Right kidney (tissue), 9 donors: ENCODE measurements at places on chromosomes 3 and 15.
A peak's percentile ranks its signal among the peaks of the same experiment; 100 is the strongest.

DNA sequence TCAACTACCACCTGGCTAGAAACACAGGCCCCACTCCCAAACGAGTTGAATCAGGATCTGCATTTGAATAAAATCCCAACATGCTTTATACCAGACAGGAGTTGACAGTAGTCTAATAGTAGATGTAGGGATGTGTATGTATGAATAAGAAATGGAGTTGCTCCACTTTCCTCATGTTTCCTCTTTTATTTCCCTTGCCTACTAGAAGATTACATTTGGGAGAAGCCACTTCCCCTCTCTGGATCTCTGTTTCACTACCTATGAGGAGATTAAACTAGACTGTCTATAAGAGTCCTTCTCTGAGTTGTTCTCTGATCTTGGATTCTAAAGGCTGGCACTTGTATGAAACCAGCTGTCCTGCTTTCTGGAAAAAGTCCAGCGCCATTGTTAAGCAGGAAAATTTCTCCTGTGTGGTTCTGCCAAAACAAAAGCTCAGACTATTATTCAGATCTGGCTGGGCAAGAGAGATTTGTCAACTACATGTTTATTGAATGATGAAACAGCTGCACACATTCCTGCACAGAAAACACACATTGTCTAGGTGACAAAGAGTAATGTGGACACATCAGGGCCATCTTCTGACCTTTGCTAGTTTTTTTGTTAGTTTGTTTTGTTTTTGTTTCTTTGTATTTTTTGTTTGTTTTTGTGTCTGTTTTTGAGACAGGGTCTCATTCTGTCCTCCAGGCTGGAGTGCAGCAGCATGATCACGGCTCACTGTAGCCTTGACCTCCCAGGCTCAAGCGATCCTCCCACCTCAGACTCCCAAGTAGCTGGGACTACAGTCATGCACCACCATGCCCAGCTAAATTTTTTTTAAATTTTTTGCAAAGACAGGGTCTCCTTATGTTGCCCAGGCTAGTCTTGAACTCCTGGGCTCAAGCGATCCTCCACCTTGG is 29.9 kb downstream of the ACP3 start:
- DNase-seq = no peak

DNA sequence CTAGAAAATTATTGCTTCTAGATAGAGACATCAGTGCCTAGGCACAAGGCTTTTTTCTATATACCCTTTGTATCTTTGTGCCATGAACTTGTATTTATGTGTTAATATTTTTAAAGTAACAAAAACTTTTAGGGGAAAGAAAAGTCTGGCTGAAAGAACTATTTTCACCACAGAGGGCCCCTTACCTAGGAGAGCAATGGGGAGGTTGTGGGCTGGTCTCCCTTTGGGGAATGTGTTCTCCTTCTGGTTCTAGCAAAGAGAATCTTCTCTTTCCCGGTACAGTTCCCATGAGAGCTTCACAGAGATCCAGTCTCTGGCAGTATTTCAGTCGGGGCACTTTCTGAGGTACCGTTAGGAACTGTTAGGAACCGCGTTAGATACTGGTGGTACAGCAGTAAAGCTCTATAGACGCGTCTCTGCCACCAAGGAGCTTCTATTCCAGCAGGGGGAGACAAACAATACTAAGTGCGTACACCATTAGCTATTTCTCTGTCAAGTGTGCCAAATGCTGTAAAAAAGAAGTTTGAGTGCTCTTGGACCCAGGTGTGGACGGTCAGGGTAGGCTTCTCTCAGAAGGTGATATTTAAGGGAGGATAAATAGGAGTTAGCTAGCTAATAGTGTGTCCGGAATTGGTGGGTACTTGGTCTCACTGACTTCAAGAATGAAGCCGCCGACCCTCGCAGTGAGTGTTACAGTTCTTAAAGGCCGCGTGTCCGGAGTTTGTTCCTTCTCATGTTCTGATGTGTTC is 4.6 kb upstream of the EPB42 start:
- DNase-seq = peak; percentile 10

- peak; percentile 63 for DNase-seq
Measured at GRCh38 chr15:79310612-79310984, 314 bp upstream of the TMED3 start.

GRCh38 chr3:134087060-134087974 is 57.6 kb upstream of the SLCO2A1 start:
- DNase-seq = no peak

DNA sequence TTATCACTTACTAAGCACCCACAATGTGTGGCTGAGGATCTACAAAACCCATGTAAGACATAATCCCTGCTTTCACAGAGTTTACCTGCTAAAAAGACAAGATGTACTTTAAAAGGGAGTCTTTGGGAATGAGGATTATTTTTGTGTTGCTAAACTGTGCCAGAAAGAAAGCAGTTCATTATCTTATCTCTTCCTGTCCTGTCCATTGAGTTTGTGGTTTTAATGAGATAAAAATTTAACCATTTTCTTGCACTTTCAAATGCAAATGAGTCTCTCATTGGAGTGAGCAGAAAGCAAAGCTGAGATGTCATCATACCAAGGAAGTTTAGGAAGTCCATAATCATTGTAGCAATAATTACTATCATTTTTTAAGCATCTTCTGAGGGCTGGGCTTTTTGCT is 231.2 kb upstream of the ADAMTS9 start:
- no peak for DNase-seq

- no peak for DNase-seq
Measured at GRCh38 chr3:160928183-160928726, 172.2 kb downstream of the PPM1L start.

DNA sequence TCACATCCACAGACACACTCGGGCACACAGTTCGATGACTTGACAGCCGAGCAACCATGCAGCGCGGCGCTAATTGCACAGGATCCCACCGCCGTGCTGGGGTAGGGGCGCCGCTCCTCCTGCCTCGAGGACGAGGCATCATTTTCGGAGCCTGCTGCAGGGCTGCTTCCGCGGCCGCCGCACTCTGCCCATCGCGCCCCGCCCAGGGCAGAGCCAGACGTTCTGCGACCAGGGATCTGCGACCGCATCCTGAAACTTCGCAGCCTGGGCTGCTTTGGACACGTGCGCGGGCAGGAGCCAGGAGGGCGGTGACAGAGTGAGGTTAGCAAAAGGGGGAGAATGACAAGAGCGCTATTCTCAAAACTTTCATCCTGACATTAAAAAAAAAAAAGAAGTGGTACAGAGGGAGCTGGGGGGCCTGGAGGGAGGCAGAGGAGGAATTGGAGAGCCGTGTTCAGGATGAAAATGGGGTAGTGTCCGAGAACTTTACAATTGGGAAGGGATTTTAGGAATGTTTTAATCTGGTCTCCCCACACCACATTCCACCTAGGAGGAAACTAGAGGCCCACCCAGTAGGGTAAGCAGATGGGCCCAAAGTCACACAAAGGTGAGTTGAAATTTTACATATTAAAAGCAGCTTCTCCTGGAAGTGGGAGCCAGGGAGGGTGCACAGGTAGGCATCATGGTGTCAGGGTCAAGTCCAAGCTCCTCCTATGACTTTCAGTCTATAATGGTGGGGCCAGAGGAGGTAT is 15.9 kb downstream of the IGDCC3 start:
- no peak for DNase-seq

- DNase-seq = no peak
Measured at GRCh38 chr15:83012076-83012426, 612 bp upstream of the C15orf40 start.

- no peak for DNase-seq
Measured at GRCh38 chr3:135897715-135898114, 67.8 kb upstream of the PPP2R3A start.

GRCh38 chr3:89171687-89172545 is 64.5 kb downstream of the EPHA3 start:
- no peak for DNase-seq

DNA sequence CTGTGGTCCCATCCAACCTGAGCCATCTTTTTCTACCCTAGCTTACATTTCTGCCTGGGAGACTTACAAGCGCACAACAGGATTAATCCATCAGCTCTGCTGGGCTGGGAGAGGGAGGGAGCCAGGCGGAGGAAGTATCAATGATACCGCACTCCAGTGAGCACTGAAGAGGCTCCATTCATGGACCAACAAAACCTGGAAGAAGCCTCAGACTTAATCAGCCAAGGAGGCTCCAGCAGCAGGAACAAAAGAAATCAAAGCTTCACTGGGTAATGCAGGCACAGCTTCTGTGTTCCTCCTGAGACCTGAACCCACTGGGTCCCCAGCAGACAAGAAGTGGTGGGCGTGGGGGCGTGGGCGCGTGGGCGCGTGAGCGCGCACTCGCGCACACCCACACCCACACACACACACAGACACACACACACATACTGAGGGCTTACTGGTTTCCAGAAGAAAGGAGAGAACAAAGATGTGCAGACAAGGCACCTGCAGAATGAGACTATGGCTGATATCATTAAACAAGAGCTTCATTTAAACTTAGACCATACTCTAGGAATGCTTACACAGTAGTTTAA is 87.0 kb upstream of the BOC start:
- no peak for DNase-seq

GRCh38 chr3:62809369-62809768 is 65.8 kb downstream of the CADPS start:
- DNase-seq = no peak

DNA sequence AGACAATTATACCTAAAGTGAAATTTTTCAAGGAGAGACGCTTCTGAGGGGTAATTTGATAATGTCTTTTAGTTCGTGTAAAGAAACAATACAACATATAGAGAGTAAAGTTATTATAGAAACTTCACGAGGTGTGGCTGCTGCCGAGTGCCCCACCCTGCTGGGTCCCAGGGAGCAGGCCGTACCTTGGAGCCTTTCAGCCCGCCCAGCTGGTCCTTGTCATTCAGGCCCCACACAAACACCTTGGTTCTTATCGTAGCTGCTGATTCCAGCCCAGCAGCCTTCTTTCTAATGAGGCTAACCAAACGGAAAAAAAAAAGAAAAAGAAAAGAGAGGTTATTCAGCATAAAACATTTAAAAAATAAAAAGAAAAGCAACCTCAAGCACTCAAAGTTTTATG is 83.1 kb upstream of the OCA2 start:
- no peak for DNase-seq

GRCh38 chr3:145807990-145808389 is 353.0 kb downstream of the PLOD2 start:
- no peak for DNase-seq

- peak; percentile 84 for DNase-seq
Measured at GRCh38 chr15:40471105-40471807, 472 bp downstream of the CHST14 start.

DNA sequence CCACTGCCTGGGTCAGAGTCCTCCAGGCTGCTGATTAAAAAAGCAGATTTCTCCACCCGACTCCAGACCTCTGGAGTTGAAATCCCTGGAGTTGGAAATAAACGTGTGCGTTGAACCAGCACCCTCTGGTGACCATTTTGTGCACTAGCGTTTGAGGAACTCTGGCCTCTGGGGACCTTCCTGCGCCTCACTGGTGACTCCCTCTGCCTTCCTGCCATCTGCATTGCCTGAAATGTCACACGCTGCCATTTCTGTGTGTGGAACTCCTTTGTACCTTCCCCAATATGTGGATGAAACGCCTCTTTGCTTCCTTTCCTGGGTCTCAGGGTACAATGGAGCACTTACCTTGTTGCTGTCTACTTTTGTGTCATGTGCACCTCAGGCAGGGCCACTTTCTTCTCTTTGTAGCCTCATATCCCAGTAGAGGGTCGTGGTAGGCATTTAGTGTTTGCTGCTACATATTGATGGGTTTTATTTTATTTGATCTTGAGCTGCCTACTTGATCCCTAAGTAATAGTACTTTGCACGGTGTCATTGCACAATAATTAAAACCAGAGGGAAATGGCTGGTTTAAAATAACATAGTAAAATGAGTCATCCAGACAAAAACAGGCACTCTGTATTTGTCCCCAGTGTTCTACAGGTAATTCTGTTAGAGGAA is 56.8 kb downstream of the GPR171 start:
- DNase-seq = peak; percentile 63

GRCh38 chr3:152185891-152186630 is 82.7 kb upstream of the MBNL1 start:
- no peak for DNase-seq

DNA sequence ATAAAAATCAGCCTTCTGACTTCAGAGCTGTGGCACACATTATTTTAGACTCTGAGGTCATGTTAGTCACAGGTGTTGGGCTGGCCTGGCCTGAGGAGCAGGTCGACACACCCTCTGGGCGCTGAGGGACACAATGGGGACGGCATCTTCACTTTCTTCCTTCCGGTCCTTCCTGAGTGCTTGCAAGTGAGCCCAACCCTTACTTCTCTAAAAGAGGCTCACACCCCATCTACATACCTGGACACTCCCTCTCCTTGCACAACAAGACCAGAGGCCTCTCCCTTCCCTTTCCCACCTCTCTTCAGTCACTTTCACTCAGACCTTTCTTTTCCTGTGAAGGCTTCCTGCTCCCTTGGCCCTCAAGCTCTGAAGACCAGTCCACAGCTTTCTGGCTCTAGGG is 85.4 kb downstream of the XXYLT1 start:
- no peak for DNase-seq

DNA sequence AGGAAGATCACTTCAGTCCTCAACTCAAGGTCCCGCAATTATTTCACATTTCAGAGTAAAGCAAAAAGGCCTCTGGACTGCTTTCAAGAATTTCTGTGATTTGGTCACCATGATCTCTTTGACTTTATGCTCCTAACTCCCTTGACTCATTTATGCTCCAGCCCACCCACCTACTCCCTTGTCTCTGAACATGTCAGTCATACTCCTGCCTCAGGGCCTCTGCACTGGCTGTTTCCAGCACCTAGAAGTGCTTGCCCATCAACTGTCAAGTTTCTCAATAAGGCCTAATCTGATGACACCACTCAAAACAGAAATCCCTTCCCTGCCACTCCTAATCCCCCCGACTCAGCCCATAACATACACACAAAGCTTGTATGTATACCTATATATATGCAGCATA is 36.1 kb upstream of the CSPG5 start:
- no peak for DNase-seq

DNA sequence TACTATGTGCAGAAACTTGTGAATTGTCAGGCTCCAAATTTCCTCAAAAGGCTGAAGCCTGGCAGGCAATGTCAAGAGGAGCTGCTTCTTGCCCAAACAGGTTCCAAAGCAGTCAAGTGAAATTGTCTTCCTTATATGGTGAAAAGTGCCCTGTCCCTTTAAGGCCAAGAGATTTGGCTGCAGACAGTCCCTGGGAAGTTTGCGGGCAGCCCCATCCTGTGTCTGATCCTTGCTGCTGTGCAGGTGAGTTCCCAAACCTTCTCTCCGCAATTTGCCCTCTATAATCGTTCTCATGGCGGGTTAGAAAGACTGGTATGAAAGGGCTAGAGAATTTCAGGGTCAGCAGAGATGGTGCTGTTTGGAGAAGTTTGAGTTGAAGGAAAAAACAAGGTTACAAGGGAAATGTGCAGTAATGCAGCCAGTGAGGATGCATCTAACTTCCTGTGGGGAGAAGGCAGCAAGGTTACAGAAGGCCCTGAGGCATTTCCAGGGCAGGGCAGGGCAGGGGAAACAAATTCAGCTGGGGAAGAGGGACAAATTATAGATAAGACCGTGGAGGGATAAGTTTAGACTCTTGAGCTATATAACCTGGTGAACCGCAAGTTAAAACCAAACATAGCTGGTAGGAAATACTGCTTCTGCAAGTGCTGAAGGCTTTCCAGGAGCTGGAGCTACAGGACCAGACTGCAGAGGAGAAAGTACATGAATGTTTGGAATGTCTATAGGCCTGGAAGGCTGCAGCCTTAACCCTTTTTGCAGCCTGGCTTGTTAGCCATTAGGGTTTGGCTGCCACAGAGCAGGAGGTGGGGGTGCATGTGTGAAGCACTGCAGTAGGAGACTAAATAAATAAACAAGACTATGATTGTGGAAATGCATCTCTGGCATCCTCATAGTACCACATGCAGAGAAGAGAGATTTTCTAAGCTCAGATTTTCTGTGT is 256.2 kb upstream of the IL12A start:
- DNase-seq = peak; percentile 27
